Activated CD8-positive, alpha-beta memory T cell treated with anti-CD3 and anti-CD28 coated beads for 24 hours (primary cell): ENCODE measurements at places on chromosomes 2 and 18.

- no peak for DNase-seq
Observed at GRCh38 chr2:239889641-239890121, 135.5 kb downstream of the NDUFA10 start.

- DNase-seq = no peak
Observed at GRCh38 chr2:85937069-85937439, 48.3 kb upstream of the ST3GAL5 start.

- DNase-seq = no peak
Observed at GRCh38 chr2:26977012-26977411, 6.6 kb downstream of the MAPRE3 start.

GRCh38 chr2:22020091-22020742 is 896.4 kb downstream of the TDRD15 start:
- no peak for DNase-seq

DNA sequence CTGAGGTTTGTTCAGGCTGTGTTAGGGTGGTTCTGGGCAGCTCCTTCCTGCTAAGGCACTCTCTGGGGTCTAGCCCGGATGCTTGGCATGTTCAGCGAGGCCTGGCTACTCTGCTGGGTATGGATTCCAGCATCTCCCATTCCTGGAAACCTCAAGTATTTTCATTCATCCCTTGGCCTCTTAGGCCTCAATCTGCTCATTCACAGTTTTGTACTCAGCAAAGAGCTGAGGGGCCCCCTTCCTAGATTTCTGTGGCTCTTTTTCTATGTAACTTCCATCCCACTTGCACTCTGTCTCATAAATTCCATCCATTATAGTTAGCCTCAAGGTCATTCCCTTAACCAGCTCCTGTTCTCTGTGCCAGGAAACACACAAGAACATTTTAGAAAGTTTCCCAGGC is 798.8 kb upstream of the HS6ST1 start:
- no peak for DNase-seq

DNA sequence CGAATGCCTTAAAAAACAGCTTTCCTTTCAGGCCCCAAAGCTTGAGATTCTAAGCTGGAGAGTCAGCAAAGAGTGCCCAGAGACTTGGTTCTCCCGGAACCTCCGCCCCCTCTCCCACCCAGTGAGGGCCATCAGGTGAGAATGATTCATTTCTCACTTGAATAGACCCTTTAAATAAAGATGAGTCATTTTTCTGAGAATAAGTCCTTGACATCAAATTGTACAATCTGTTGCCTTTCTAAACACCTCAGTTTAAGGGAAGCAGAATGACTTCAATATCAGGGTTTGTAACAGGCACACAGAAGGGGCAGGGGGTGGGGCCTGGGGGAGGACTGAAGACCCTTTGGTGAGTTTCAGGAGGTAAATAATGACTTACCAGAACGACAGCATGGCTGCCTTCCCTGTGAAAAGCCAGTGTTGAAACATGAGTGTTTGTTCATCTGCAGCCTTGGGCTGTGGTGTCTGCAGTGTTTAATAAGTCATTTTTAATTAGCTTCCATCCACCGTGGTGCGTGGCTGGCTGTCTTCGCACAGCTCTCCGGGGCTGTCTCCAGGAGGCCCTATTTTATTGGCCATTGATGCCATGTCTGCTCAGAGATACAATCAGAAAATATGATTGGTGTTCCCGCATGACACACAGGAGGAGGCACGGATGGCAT is 134.9 kb upstream of the ZNF236 start:
- DNase-seq = peak; percentile 60

- DNase-seq = no peak
Observed at GRCh38 chr18:68177807-68178702, 536.9 kb downstream of the TMX3 start.

DNA sequence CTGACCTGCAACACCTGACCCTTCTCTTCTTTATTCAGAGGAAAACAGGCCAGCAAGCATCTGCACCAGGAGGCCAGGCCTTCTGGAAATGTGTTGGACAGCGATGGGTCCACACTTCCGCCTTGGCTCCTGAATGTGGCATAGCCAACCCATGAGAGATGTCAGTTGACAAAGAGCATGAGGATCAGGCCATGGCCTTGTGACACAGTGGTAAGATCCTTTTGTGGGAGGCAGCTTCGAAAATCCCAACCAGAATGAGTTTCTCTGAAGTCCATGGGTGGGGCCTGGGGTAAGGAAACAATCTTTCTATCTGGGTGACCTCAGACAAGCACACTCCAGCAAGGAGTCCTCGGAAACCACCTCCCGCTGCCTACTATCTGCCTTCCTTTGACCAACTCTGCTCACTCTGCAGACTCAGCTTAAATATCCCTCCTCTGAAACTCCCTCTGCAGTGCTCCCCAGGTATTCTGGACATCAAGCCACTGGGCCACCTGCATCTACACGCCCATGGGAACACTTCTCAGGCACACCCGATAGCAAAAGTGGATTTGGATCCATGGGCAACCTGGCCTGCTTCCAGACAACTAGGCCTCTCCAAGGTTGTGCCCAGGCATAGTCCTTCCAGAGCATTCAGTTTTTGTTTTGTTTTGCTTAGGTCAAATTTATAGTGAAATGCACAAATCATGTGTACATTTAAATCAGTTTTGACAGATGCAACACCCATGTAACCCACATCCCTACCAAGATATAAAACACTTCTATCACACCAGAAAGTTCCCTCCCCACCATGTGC is 3.6 kb upstream of the SH2D6 start:
- DNase-seq = no peak

DNA sequence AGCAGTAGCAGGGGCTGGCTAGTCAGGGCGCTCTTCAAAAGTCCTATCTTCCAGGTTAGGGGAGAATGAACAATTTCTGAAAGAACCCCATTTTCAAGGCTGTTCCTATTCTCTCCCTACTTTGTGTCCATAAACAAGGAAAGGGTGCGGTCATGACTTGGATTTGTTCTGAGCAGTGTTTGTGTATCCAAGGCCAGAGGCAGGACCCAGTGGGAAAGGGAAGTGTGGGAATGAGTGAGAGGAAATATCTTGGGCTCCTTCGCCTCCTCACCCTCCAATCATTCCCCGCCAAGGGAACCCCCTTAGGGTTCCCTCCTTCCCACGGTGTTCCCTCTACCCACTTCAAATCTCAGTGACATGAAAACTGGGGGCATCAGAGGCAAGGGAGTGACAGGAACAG is 25.5 kb upstream of the SPTBN1 start:
- DNase-seq = no peak
